T-helper 9 cell (primary cell): ENCODE measurements at places on chromosomes 12 and 14.

- DNase-seq = peak; percentile 62
These were observed 5.8 kb downstream of the ASB2 start for GRCh38 chr14:93970585-93970964.

DNA sequence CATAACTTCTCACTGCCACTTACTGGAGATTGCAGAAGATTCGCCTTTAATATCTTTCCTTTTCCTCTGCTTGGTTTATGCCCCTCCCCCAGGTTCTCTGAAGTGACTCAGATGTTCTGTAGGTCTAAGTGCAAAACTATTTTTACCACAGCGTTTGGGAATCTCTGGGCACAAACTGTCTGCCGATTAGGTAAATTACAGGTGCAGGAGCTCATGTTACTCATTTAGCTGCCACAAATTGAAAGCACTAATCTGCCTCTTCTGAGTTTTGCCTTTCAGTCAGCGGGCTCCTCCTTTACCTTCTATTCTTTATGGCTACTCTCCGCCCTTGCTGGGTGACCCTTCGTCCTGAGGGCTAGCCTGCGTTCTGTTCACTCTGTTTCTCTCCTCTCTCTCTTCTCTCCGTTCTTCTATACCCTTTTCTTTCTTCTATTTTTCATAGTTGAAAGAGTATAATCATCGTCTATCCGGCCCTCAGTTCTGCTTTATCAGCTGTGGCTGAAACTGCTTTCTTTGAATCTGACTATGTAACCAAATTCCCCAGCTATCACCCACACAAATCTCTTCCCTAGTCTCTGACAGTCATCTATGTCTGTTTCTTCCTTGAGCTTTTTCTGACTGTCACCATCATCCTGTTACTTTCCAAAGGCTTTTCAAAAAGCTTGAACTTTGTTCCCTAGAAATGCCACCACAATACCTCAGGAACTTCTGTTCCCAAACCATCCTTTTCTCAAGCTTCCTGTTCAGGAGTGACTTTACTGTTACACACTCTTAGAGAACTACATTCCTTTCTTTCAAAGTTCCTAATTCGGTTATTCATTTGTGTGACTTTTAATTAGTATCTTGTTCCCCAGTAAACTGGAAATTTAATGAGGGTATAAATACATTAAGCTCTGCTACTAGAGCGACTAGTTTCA lies 4.3 kb upstream of the MYF6 start:
- DNase-seq = no peak

GRCh38 chr14:23164949-23165348 lies 18.5 kb downstream of the SLC7A8 start:
- no peak for DNase-seq

DNA sequence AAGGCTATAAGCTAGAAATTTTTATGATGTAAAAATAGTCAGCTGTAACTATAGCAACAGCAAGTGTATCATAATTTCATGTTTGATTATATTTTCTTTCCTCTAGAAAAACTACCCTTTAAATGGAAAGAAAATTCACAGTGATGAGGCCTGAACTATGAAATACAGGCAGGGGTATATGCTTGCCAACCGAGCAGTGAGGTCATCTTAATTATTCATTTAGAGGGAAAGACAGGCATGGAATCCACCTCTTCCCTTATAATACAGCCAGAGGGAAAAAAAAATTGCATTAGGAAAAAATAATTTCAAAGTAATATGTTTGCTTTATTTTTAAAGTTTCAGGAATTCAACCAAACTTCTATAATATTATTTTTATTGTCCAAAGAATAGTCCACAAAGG lies 139.8 kb downstream of the EPS8 start:
- no peak for DNase-seq

GRCh38 chr12:27785882-27786570 lies 6.0 kb upstream of the MANSC4 start:
- no peak for DNase-seq

GRCh38 chr12:92696216-92696615 lies 6.6 kb upstream of the PLEKHG7 start:
- no peak for DNase-seq

GRCh38 chr12:16348435-16349130 lies 1.1 kb downstream of the MGST1 start:
- no peak for DNase-seq

- DNase-seq = no peak
These were observed 59.4 kb downstream of the TTC7B start for GRCh38 chr14:90756755-90757345.

DNA sequence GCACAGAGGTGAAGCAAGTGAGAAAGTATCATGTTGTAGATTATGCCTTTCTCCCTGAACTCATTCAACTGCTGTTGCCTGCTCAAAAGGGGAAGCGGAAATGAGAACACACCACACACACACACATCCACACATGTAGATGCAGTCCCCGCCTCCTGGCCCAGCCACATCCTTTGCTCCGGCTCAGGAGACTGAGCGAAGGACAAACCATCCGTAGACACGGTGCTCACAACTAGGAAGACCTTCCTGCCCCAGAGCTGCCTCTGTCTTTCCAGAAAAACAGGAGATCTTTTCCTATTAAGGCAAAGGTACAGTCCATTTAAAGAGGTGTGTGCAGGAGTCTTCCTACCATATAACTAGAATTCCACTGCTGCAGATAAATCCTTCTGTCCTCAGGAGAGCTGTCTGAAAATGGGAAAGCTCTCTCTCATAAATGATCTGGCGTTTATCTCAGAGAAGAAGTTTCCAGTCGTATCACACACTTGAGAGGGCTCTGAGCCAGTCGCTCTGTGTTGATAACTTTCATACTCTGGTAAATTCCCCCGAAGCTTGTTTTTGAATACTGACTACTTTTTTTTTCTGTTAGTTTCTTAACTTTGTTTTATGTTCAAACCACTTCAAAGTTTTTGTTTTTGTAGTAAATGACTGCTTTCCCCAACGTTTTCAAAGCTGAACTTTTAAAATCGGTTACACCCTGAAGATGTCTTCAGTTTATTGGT lies at the start of gene TESPA1:
TSS of gene TESPA1 (minus strand) at position 105 of the 719 bp plus-strand sequence. CDS start 10,200 bp downstream, outside the sequence.
- peak; percentile 70 for DNase-seq

- DNase-seq = no peak
These were observed 354.4 kb downstream of the NAV3 start for GRCh38 chr12:78185109-78185508.

DNA sequence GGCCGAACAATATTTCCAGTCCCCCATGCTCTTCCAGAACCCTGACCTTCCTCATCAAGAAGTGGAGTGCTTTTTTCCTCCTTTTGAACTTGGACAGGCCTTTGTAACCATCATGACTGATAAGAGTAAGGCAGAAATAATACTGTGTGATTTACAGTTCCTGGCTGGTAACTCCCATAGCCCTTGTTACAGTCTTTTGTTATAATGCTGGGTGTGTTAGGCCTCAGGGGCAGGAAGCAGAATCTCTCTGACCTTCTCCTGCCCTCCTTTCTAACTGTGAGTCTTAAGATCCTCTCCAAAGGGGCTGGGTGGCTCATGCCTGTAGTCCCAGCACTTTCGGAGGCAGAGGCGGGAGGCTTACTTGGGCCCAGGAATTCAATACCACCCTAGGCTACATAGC lies 59.5 kb downstream of the BCAT1 start:
- DNase-seq = no peak

DNA sequence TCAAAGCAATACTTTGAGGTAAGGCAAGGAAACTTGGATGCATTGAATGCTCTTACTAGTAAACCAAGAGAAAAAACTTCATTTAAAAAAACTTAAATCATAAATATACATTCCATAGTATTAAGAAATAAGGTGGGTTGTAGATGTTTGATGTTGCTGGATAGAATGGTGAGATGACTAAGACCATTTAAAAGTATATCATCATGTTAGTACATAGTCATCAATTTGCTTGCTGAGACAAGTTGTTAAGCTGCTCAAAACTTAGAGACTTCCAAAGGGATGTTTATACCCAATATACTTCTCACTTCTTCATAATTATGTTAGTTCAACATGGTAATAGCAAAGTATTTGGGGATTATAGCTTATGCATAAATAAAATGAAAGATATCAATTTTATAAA lies 675.5 kb upstream of the MGAT4C start:
- no peak for DNase-seq

DNA sequence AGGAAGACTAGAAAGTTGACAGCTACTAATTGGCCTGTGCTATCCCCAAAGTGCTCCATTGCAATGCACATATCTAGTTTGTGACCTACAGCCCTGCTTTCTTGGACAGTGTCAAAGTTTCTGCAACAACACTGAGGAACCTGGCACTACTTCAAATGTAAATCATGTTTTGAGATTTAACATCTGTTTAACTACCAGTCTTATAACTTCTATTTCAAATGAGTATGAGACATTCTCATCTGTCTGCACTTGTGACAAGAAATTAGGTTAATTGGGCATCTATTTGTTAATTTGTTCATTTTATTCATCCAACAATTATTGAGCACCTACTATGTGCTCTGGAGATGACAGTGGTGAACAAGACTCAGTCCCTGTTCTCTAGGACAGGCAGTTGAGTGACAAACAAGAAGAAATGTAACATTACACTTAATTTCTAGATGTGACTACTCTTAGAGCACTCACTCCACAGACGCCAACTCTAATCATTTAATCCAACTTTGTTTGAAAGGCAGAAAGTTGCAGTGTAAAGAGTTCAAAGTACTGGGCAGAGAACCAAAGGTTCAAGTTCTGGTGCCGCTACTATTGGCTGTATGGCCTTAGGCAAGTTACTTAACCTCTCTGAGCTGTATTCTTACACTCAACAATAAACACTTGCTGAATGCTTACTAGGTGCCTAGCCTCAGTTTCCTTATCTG lies 74.8 kb downstream of the HECTD4 start:
- DNase-seq = no peak

DNA sequence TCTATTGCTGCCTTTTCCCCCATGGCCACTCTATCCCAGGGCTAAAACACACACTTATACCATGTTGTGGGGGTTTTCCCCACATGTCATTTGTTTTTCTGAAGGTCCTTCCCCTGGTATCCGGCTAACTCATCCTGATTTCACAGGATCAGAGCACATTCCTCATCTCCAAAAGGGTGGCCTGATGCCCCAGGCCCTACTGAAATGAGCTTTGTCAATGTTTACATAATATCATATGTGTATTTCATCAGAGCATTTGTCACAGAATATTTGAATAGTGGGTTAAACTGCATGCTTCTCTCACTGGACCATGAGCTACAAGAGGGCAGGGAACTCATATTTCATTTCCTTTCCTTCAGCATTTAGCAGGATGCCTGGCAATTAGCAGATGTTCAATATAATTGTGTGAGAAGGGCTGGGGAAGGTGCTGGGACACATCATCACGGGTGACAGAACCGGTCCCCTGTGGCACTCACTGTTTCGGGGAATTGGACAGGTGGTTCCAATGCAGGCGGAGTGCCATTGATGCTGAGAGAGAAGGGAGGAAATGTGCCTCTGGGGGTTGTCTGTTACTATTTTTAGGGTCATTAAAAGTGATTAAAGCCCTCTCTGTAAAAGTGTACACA lies 26.8 kb downstream of the EMP1 start:
- no peak for DNase-seq

- DNase-seq = no peak
These were observed 4.4 kb upstream of the ZNF839 start for GRCh38 chr14:102315121-102315520.

DNA sequence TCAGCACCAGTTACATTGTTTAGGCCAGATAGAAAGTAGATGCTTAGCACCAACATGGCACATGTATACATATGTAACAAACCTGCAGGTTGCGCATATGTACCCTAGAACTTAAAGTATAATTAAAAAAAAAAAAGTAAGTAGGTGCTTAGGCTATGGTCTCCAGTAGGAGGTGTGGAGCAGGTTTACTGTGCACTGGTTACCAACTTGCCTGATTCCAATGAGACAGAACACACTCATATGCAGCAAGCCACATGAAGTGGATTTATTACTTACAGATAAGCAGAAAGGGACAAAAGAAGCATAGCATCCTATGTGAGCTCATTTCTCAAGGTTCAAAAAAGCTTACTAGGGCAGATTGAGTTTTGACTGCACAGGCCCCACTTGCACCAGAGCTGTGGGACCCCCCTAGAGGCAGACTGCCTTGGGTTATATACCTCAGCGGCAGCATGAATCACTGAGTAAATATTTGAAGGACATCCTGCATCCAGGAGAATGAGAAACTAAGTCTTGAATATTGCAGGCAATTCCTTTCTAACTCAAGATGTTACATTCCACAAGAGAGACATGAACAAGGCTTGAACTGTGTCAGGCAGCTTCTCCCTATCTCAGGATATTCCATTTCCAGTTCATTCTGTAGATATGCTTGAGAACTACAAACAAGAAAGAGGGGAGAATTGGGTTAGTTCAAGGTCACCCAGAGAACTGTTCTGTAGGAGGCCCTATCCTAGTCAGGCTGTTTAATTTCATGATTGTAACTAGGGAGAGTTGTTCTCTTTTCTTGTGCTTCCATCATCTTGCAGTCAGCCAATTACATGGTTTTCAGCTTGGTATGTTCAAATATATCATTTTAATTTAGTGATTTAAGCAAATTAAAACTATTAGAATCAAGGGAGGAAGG lies 30.1 kb downstream of the LRFN5 start:
- DNase-seq = no peak

GRCh38 chr12:116443821-116444589 lies 115.2 kb upstream of the MAP1LC3B2 start:
- DNase-seq = no peak

- DNase-seq = peak; percentile 28
These were observed 839 bp downstream of the SLC38A1 start for GRCh38 chr12:46267825-46268582.

GRCh38 chr14:85195872-85196477 lies 334.0 kb upstream of the FLRT2 start:
- no peak for DNase-seq

DNA sequence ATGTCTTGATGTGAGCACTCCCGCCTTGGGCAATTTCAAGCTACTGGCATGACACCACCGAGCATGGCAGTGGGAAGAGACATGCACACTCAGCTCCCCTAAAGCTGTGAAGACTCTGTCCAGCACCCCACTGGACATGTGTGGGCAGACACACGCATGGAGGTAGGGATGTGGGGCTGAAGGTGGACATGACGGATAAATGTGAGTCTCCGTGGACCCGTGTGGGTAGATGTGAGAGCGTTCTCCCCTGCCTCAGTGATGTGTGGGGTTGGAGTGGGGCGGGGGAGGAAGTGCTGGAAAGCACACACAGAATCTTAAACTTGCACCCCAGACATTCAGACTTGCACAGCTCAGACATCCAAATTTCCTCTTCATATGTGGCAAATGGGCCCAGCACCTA lies 12.6 kb downstream of the SLC6A12 start:
- no peak for DNase-seq

DNA sequence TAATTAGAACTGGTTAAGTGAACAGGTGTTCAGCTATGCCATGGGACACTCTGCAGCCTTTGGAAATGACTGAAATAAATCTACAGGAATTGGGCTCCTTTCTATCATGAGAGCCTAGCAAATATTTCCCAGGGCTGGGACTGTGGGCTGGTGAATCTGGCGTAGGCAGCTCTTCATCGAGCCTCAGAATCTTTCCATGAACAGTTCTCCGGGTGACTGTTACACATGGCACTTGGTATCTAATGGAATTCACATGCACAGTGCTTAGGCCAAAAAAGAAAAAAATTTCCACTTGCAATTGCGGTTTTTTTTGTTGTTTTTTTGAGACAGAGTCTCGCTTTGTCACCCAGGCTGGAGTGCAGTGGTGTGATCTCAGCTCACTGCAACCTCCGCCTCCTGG lies 32.1 kb downstream of the PRKAB1 start:
- DNase-seq = no peak

GRCh38 chr12:117142094-117142493 lies 42.9 kb upstream of the TESC start:
- no peak for DNase-seq
